ENCODE measurements at places on chromosomes 2 and 18.

DNA sequence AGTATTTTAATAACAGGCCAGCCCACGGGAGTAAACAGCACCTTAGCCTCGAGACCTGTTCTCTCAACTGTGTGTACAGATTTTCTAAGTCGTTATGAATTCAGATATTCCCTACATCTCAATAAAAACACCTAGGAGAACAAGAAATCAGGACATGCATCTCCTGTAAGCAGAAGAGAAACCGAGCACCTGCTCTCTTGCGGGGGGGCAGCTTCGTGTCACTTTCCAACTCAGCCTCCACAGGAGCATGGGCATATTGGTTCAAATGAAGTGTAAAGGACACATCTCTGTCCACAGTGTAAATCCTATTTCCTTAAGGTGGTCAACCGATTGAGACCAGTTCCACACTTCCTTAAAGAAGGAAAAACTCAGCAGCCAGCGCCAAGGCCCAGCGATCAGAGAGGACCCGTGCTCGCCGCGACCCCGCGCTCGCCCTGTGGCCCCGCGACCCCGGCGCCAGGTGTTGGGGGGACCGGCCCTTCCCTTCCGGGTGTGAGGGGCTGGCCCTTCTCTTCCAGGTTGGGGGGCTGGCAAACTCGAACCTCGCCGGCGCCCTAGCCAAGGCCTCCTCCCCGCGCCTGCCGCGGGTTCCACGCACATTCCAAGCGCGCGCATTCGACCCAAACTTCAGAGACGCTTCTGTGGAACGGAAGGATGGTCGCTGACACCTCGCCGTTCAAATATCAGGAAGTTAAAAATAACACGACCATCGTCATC, 652 bp downstream of the SH3YL1 start:
- no peak for DNase-seq

GRCh38 chr2:209870067-209870466, 98.4 kb downstream of the UNC80 start:
- DNase-seq, result no peak

DNA sequence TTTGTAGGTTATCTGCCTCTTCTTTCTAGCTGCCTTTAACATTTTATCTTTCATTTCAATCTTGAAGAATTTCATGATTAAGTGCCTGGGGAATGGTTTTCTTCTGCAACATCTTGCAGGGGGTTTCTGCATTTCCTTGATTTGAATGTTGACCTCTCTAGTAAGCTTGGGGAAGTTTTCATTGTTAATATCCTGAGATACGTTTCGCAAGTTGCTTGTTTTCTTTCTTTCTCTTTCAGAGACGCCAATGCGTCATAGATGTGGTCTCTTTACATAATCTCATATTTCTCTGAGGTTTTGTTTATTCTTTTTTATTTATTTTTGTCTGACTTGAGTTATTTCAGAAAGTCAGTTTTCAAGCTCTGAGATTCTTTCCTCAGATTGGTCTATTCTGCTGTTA, 225.7 kb downstream of the XIRP2 start:
- no peak for DNase-seq

GRCh38 chr2:118994172-118994700, 52.2 kb downstream of the MARCO start:
- DNase-seq, result no peak

DNA sequence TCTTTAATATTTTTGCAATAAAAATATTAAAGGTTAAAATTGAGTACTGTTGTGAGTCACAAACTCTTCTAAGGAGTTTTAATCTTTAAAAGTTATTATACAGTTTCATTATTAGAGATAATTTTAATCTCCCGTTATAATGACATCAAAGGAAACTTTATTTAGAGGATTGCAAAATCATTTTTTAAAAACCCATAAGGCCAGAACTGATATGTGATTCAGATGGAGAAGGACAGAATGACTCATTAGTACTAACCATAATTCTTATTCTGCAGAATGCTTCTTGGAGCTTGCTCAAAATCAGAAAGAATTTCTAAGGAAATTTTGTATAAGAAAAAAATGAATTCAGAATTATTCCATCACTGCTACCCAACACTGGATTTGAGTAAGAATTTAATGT, 12.5 kb upstream of the HNRNPLL start:
- DNase-seq, result no peak

DNA sequence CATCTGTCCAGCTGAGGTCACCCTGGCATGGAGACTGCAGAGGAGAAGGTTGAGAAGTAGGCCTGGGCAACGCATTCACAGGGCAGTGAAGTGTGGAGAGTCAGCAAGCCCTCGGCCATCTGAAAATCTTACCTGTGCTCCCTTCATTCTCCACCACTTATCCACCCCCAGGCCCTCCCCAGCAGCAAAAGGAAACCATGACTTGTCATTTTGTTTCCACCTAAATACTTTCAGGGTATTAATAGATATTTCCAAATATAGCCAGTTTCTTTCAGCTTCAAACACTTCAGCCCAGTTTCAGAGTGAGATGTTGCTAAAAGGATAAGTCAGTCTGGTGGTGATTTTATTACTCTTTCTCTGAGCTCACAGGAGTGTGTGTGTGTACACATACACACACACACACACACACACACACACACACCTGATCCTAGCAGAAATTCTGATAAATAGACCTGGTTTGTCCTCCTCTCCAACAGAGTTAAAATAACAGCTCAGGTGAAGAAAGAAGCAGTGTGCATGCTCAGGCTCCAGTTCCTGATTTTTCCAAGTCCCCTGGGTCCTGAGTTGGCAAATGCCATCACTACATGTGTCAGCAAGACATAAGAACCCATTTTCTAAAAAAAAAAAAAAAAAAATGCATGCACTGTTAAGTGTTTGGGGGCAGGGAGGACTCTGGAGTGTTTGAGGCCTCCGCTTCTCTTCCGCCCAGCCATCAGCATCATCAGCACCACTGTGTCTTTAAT, 82.8 kb downstream of the LOXHD1 start:
- no peak for DNase-seq

- DNase-seq, result no peak
Observed at GRCh38 chr2:241904791-241905710, 35.5 kb downstream of the RTP5 start.

- DNase-seq, result no peak
Observed at GRCh38 chr2:149732001-149732685, 144.6 kb upstream of the MMADHC start.
